ENCODE measurements at places on chromosomes 11 and 22.

DNA sequence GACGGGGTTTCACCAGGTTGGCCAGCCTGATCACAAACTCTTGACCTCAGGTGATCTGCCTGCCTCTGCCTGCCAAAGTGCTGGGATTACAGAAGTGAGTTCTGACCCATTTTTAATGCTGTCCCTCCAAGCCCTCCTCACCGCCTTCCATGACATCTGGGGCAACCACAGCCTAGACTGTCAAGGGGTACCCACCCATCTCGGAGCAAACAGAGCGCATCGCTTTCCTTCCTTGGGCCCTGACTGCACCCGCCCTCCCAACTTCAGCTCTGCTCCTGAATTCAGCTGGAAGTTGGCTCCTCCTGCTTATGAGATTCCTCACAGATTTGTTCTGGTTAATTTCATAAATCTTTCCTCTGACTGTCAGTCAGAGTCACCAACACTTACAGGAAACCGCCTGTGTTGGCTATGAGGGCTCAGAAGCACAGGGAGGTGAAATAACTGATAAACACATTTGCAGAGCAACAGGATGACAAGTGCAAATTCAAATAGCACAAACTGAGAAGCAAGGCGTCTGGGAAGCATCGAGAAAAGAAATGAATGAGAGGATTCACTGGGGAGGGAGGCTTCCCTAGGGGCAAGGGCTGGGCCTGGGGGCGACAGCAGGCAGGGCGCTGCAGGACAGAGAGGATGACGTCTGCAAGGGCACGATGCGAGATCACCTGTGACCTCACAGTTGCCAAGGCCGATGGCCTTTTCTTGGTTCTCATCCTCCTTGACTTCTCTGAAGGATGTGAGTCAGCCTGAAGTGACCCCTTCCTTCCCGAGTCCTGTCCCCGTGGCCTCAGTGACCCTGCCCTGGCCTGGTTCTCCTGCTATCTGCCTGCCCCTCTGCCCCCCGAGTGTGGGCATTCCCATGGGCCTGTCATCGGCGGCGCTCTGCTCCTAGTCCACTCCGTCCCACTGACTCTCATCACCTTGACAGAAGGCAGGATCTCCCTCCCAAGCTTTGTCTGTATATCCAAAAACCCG lies 6.1 kb downstream of the IFT27 start:
- DNase-seq: no peak

- no peak for DNase-seq
These were observed 1.9 kb downstream of the BANF1 start for GRCh38 chr11:66004186-66004585.

- no peak for DNase-seq
These were observed 1104.8 kb downstream of the DLG2 start for GRCh38 chr11:84522331-84522730.

DNA sequence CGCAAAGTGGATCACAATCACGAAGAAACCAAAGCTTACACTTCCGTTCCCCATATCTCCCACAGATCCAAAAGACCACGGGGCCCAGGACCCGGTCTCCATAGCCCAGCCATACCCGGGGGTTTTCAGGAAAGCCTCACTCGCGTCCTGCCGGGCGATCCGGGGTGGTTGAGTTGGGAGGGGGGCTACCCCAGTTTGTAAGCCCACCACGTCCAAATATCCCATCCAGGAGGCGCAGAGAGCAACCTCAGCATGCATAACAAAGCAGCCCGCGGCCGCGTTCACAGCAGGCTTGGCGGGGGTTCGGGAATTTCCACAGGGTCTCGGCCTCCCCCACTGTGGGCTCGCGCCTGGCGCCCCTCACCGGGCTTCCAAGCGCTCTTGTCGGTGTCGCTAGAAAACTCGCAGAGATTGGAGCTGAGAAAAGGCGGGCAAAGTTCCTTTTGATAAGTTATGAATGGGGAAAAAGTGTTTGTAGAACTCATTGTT lies 9.5 kb downstream of the SDF2L1 start:
- no peak for DNase-seq

GRCh38 chr11:75398906-75399305 lies 412 bp upstream of the RPS3 start:
- no peak for DNase-seq

GRCh38 chr11:126993599-126993998 lies 7.0 kb downstream of the KIRREL3 start:
- no peak for DNase-seq

DNA sequence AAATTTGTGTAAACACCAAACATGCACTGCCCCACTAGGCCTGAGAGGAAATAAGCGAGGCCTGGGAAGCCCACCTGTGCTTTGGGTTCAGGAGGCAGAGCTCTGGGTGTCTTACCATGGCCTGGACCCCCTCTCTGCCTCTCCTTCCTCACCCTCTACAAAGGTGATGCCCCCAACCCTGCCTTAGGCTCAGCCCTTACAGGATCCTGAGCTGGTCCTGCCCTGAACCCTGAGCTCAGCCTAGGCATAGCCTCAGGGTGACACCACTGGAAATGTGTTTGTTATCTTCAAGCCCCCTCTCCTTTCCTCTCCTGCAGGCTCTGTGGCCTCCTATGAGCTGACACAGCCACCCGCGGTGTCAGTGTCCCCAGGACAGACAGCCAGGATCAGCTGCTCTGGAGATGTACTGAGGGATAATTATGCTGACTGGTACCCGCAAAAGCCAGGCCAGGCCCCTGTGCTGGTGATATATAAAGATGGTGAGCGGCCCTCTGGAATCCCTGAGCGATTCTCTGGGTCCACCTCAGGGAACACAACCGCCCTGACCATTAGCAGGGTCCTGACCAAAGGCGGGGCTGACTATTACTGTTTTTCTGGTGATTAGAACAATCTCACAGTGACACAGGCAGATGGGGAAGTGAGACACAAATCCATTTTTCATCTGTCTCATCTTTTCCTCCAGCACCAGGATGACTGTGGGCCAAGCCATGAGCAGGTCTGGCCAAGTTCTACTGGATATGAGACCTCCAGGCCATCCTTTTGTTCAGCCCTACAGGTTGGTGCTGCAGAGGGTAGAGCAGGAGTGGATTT lies 117.8 kb downstream of the GGTLC2 start:
- no peak for DNase-seq

DNA sequence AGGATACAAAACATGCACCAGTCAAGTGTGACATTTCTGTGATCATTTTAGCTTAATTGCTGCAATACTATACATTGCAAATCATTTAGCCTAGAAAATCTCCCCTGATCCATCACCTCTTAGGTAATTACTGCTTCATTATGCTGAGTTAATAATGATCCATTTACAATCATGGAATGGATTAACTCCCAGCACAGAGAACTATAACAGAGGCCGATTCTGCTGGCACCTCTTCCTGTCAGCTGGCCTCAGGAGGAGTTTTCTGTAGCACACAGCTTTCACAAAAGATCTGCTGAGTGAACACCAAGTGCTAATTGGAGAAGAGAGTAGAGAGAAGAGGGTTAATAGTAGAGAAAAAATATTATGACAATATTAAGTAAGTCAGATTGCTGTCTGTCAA lies 591.8 kb upstream of the KIRREL3 start:
- DNase-seq: no peak

DNA sequence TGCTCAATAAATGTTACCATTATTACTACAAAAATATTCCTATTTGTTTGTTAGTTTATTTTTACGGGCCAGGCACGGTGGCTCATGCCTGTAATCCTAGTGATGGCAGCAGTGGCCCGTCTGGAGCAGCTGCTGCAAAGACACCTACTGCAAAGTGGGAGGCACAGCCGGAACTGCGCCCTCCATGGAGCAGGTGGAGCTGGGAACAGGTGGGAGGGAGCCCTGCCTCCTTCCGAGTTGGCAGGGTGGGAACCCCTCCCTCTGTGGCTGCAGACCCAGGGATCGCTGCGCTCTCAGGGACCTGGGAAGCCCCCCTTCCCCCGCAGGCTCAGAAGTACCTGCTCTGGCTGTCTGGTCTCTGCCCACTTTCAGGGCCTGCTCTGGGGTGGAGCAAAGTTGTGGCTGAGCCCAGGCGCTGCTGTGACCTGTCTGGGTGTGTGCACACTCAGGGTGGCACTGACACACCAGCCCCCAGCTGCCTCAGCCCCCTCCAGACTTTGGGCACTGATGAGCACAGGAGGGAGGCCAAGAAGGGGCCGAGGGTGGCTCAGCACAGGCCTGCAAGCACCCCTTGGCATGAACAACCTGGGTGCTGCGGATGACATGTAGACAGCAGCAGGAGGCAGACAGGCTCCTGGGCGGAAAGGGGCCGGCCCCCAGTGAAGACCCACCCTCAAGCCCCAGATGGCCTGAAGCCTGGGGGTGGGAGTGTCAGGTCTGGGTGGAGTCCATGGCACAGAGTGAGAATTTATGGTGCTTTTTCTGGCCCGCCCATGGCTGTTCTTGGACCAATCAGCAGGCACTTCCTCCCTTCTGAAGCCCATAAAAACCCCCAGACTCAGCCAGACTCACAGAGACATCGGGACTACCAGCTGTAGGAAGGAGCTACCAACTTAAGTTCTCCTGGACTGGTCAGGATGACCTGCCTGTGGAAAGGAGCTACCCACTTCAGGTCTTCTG lies 103.7 kb upstream of the CLMP start:
- DNase-seq: no peak

DNA sequence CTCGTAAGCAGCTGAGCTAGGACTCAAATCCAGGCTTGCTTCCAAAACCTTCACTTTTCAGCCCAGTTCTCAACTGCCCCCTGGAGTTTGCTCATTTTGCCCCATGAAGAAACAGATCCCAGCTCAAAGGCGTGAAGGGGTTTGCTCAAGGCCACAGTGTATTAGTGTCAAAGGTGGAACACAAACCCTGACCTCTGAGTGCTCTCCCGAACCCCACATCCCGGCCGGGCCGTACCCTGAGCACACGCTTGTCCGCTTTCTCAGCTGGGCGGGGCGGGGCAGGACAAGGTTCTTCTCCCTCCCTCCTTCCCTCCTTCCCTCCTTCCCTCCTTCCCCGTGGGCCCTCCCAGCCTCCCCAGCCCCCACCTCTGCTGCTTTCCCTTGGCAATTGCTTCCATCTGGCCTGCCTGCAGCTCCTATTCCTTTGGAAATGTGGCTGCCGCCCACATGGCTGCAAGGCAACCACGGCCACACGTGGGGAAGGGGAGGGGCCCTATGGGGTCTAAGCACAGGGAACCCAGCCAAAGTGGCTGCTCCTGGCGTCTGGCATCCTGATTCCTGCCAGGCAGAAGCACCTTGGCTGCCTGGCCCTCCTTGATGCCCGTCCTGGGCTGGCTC lies 4.1 kb downstream of the ST3GAL4 start:
- no peak for DNase-seq

- no peak for DNase-seq
These were observed 49.8 kb upstream of the SPATA19 start for GRCh38 chr11:133895061-133895479.

GRCh38 chr11:48880021-48880441 lies 103.7 kb downstream of the TRIM51G start:
- DNase-seq: no peak

- no peak for DNase-seq
These were observed 1167.6 kb downstream of the JRKL start for GRCh38 chr11:97557399-97557798.

DNA sequence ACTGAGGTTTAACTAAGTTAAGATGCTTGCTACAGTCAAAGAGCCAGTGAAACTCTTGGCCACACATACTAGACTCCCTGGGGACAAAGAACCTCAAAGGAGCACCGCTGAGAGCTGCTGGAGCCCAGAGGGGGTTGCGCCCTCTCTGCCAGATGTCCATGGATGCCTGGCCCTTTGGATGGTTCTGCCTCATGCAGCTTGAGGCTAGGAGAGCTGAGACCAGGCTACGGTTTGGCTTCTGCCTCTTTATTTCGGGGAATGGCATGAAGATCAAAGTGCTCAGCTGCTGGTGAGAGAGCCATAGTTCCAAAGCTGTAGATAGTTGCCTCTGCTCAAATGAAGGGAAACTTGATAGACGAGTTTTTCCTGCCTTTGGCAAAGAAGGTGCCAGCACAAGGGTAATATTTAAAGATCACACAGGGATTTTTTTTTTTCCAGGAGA lies 43.0 kb downstream of the RASSF10 start:
- DNase-seq: no peak

DNA sequence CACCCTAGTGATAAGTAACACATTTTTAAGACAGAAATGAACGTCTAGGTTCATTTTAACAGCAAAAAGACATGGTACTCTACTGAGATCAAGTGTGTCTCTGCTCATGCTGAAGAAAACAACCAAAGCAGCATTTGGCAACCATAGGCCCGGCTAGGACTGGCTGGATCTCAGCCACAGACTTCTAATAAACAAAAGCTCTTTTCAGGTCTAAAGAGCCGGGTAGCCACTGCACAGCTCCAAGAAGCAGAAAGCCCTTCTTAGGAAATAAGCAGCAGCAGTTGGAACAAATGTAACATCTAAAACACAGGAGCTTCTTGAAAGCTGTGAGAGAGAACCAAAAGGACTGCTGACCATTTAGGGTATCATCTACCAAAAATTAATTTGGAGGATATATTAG lies 37.6 kb downstream of the PITPNB start:
- no peak for DNase-seq

- DNase-seq: no peak
These were observed 47.1 kb upstream of the CTSC start for GRCh38 chr11:88384669-88385005.

- DNase-seq: no peak
These were observed 29.1 kb upstream of the PICALM start for GRCh38 chr11:86097980-86098379.

DNA sequence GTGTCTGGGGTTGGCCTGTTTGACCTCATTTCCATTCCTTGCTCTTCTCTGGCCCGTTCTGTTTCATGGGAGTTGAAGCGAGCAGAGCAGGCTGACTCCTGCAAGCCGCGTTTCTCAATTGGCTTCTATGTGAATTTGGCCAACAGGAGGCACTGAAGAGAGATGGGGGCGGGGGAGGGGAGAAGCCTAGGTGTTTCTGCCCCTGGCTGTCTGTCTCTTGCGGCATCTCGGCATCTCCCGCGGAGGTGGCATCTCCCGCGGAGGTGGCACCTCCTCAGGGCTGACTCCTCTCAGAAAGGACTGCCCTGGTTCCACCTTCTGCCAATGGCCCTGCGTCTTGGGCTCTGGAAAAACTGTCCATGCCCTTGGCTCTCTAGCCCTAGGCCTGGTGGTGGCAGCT lies 125.6 kb upstream of the CSNK2A3 start:
- DNase-seq: no peak

DNA sequence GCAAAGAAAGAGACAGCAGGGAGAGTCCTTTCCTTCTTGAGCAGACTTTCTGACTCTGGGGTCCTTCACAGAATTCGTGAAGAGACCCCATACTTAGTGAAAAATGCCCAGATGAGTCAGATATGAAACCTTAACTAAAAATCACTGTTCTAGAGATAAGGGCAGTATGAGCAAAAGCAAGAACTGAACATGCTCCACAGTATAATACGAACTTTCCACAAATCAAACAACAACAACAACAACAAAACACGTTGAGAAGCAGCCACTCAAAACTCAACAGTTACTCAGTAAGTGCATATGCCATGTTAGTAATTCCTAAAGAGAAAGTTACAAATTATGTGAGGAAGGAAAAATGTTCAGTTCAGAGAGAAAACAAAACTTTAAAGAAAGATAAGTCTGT lies 44.3 kb downstream of the PITPNB start:
- no peak for DNase-seq

GRCh38 chr22:37931893-37932389 lies 21.5 kb downstream of the C22orf23 start:
- no peak for DNase-seq
